ENCODE measurements at places on chromosomes 4 and X.
A peak's percentile ranks its signal among the peaks of the same experiment; 100 is the strongest.

DNA sequence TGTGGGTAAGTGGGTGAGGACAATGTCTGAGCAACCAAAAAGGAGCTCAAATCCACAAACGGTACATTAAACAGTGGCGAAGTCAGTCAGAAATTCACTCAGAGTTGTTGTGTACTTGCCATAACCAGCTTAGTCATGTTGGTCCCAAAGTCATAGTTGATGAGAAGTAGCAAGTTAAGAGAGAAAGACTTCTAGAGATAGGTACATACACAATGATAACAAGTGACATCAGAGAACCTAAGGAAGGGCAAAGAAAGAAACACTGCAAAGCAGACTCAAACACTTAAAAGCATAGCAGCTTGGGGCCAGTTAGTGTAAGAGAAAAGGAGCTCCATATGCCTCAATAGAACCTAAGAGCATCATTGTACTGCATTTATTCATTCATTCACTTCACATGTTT lies 30.2 kb downstream of the DYNLT3 start:
- DNase-seq: no peak

- no peak for DNase-seq
Observed at GRCh38 chr4:5933996-5934831, 41.3 kb upstream of the CRMP1 start.

- DNase-seq: no peak
Observed at GRCh38 chr4:123315617-123316016, 81.0 kb upstream of the SPRY1 start.

GRCh38 chrX:12471061-12471460 lies 320.2 kb upstream of the PRPS2 start:
- DNase-seq: no peak

- no peak for DNase-seq
Observed at GRCh38 chr4:48121180-48121579, 12.9 kb downstream of the TXK start.

- no peak for DNase-seq
Observed at GRCh38 chrX:108438110-108438623, at the start of gene COL4A6. Gene COL4A6, minus strand, starts transcription at chrX:108438422. Its CDS starts 226 bp downstream, at chrX:108438196.

DNA sequence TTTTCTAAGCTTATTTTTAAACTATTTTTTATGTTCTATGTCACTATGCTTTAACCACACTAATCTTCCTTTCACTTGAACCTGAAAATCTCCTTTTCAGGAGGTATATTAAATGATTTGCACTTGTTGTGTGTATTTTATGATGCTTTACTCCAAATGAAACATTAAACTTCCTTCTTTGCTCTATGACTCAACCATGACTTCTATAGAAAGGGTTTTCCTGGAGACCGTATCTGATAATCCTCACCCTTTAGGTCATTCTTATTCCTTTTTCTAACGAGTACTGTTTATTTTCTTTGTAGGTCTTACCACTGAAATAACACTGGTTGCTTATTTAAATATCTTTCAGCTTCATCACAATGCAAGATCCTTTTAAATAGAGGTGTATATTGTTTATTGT lies 1163.2 kb downstream of the PCDH18 start:
- no peak for DNase-seq

- DNase-seq: peak; percentile 26
Observed at GRCh38 chr4:10077483-10078335, 38.9 kb downstream of the WDR1 start.

GRCh38 chr4:55819634-55820033 lies at the start of gene EXOC1L:
Gene EXOC1L, plus strand, starts transcription at chr4:55819790. Its CDS starts 237 bp downstream, at chr4:55820027.
- no peak for DNase-seq

GRCh38 chr4:179530958-179531357 lies 2088.7 kb upstream of the AGA start:
- DNase-seq: no peak

- peak; percentile 3 for DNase-seq
Observed at GRCh38 chr4:175953960-175954521, 111.6 kb upstream of the WDR17 start.

- DNase-seq: no peak
Observed at GRCh38 chr4:78480286-78480685, 71.3 kb upstream of the ANXA3 start.

- DNase-seq: no peak
Observed at GRCh38 chrX:28888416-28888815, 301.2 kb downstream of the IL1RAPL1 start.

DNA sequence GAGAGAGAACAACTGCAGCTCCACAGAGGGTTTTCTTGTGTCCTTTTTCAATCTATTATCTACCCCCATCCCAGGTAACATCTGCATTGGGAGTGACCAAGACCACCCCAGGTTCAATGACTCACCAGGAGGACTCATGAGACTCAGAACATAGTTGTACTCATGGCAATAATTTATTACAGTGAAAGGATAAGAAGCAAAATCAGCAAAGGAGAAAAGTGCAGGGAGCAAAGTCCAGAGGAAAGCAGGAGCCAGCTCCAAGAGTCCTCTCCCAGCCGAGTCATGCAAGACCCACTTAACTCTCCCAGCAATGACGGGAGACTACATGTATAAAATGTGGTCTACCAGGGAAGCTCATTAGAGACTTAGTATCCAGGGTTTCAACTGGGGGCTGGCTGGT lies 129.5 kb upstream of the RBPJ start:
- no peak for DNase-seq

- DNase-seq: peak; percentile 30
Observed at GRCh38 chrX:47664737-47665136, 5.8 kb upstream of the UXT start.

GRCh38 chr4:132502096-132502552 lies 647.0 kb upstream of the PCDH10 start:
- no peak for DNase-seq

DNA sequence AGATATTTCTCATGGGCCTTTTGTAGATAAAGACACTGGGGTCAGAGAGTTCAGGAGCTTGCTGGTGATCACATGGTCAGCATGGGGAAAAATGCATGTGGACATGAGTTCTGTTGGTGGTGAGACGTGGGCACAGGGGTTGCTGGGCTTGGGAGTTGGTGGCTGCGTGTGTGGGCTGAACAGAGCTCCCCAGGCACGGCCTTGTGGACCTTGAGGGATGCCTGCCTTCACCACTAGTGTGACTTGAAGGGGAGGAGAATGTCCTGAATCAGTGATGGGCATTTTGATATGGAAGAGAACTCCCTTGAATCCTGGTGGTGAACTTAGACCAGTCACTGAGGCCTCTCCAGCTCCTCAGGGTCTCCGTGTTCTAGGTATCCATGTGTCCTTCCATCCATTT lies 8.9 kb downstream of the CD99 start:
- no peak for DNase-seq

- DNase-seq: no peak
Observed at GRCh38 chr4:147548256-147548655, 67.4 kb downstream of the EDNRA start.

- no peak for DNase-seq
Observed at GRCh38 chr4:35548921-35549320, 695.4 kb downstream of the ARAP2 start.

DNA sequence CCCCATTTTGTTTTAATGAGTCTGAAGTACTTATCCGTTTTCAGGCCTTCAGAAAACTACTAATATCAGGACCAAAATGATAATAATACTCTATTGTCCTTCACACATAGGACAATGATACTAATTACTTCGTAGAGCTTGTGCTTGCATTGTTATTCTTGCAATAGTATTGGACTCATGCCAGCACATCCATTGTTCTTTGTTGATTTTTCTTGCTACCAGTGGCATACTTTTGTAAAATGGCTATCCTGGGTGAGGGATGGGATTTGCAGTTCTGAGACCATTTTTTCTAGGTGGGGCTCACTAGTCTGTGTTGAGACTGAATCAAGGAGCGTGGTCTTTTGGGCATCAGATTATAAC lies 195.3 kb downstream of the MAML3 start:
- DNase-seq: no peak

DNA sequence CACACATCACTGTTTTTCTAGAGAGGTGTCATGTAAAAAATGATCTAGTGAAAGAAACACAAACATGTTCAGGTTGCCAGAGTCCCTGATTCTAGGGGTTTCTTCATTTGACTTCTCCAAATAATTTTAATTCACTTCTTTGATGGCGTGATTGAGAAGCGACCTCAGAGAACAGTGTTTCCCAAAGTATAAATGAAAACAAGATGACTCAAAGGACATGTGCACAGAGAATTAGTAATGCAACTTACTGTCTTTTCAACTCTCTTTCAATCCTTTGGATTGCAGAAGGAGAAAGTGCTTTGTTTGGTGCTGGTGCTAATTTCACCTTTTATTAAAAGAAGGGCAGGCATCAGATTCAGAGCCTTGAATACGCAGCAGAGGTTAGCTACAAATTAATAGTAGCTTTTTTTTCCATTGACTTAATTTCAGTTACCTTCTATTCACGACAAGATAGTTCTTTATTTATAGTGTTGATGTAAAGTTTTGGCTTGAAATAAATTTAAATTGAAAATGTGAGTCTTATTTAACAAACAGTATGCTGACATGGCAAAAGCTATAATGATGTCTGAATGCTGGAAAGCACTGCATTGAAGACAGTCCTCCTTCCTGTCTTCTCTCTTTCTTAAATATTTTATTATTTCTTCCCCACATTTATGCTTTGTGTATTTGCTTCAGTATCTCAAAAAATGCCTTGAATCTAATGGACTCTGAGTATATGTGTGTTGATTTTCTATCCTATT lies 85.1 kb downstream of the SLC10A7 start:
- DNase-seq: no peak

GRCh38 chr4:6011686-6012085 lies 6.5 kb downstream of the C4orf50 start:
- no peak for DNase-seq

DNA sequence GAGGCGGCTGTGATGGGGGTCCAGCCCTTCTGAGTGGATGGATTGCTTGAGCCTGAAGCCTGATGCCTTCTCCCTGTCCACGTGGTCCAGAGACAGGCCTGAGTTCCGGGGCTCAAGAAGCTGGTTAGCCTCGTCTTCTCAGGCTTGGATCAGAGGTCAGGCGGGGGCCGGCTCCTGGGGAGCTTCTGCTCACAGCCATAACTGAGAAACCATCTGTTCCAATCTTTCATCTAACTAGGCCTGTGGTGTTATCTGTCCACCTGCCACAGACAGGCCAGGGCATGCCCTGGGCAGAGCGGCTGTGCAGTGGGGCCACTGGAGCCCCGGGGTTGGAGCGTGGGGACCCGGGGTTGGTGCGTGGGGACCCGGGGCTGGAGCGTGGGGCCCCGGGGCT lies 63.1 kb downstream of the SORCS2 start:
- no peak for DNase-seq

GRCh38 chr4:52984462-52984881 lies 122.4 kb downstream of the RASL11B start:
- no peak for DNase-seq

GRCh38 chr4:1812720-1813119 lies 19.6 kb downstream of the FGFR3 start:
- DNase-seq: no peak

DNA sequence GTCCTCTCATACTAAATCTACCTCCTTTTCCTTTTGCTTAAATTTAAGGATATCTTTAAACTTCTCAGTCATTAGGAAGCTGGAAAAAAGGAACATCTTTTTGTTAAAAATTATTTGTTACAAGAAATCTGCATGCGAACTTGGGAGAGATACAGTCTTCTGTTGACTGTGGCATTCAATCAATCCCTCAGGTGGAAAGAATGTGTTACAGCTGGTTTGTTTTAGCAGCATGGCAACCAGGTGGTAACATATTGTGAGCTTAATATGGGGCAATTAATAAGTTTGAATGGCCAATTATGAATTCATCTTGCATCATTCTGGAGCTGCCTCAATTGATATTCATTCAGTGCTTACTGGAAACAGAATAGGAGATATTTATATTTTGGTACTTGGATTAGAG lies 135.0 kb downstream of the GC start:
- no peak for DNase-seq

DNA sequence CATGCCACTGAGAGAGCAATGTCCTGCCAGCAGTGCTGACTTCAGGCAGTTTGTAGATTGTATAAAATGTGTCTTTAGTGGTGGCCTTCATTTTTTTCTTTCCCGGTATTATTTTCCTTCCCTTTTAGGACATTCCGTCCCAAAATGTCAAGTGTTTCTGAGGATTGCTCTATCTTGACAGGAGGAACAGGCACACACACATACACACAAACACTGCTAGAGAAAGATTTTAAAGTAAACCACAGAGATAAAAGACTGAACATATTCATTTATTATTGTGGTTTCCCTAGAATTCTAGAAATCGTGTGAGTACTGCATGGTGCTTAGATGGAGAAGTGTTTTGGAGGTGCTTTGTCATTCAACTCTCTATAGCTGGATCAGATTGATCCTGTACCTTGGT lies 111.9 kb downstream of the GABRB1 start:
- no peak for DNase-seq

GRCh38 chr4:75232546-75232945 lies 281.7 kb downstream of the RCHY1 start:
- no peak for DNase-seq

DNA sequence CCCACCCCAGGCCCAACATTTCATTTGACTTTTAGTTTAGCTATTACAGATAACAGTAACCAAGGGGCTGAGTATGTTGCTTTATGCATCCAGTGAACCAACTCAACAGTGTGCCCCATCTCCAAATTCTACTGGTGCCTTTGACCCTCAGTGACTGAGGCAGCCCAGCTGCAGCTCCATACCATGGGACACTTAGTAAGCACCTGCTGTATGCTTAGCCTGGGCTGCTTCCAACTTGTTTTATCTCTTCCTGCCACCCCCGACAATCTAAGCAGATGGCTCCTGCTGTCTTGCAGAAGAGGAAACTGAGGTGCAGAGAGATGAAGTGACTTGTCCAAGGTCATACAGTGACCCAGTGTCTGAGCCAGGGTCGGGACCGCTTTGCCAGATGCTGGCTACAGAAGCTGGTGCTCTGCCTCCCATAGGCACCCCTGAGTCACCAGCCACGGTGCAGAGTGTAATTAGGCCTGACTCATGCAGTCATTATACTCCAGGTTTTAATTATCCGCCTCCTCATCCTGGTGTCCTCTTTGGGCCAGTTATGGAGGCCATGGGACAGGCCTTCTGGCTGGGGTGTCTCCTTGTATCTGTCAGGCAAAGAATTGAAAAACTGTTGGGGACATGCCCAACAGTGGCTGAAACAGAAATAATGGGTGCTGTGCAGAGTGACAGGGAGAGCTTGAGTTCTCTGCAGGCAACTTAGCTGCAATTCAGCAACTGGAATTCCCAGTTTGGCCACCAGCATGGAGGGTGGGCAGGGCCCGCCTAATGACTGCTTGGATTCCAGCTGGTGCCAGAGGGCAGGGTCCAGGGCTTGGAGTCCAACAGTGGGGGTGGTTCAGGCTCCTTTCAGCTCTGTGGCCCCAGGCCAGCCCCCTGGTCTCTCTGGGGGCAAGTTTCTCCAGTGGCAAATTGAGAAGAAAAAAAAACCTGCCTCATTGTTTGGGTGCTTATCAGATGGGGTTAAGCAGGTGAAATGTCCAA lies 8.2 kb upstream of the GPR78 start:
- DNase-seq: no peak

- DNase-seq: no peak
Observed at GRCh38 chrX:69524781-69525363, 20.7 kb downstream of the NALF2 start.

Data from suppressor macrophage (primary cell).